ENCODE measurements at places on chromosomes 1 and 21.

- no peak for DNase-seq
- no peaks in the 10 kb centered on the region for H3K36me3 ChIP-seq
- no peak overlapping the region for H3K4me3 ChIP-seq
Measured at GRCh38 chr1:192559115-192560006, 16.2 kb upstream of the RGS1 start.

DNA sequence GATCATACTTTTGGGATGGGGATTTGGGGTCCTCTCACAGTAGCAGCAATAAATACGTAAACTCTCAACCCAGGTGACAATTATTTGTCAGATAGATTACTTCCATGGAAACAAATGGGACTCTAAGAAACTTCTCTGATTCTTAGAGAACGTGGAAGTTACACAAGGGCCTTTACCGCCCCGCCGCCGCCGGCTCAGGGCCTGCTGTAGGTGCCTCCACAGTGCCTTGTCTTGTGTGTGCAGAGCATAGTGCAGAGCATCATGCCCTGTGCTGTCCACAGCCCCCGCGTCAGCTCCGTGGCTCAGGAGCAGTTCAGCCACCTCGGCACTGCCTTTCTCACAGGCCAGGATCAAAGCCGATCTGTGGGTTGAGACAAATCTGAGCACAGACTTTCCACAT is 11.0 kb downstream of the ANKRD35 start:
- no peak overlapping the region for H3K4me3 ChIP-seq
- DNase-seq: no peak
- no peaks in the 10 kb centered on the region for H3K36me3 ChIP-seq

GRCh38 chr1:225879521-225880221 is 2.5 kb downstream of the TMEM63A start:
- H3K27me3 ChIP-seq: no peaks in the 10 kb centered on the region
- H3K4me1 ChIP-seq: 0 out of 2 replicates have a peak, but pooled peaks cover 3% of the 10 kb centered on the region
- DNase-seq: no peak
- 0 out of 2 replicates have a peak, but pooled peaks cover 3% of the 10 kb centered on the region for H3K36me3 ChIP-seq
- H3K27ac ChIP-seq: no peak overlapping the region

GRCh38 chr1:156200044-156200443 is 6.1 kb downstream of the SLC25A44 start:
- H3K27ac ChIP-seq: no peak overlapping the region
- no peak overlapping the region for H3K4me3 ChIP-seq
- no peaks in the 10 kb centered on the region for H3K27me3 ChIP-seq
- 0 out of 2 replicates have a peak, but pooled peaks cover 4% of the 10 kb centered on the region for H3K36me3 ChIP-seq
- no peaks in the 10 kb centered on the region for H3K4me1 ChIP-seq

GRCh38 chr1:104746994-104747393 is 997.3 kb downstream of the AMY1C start:
- H3K4me3 ChIP-seq: no peak overlapping the region
- H3K27ac ChIP-seq: no peak overlapping the region
- H3K36me3 ChIP-seq: no peaks in the 10 kb centered on the region
- no peak for DNase-seq
- H3K4me1 ChIP-seq: no peaks in the 10 kb centered on the region
- H3K27me3 ChIP-seq: no peaks in the 10 kb centered on the region

DNA sequence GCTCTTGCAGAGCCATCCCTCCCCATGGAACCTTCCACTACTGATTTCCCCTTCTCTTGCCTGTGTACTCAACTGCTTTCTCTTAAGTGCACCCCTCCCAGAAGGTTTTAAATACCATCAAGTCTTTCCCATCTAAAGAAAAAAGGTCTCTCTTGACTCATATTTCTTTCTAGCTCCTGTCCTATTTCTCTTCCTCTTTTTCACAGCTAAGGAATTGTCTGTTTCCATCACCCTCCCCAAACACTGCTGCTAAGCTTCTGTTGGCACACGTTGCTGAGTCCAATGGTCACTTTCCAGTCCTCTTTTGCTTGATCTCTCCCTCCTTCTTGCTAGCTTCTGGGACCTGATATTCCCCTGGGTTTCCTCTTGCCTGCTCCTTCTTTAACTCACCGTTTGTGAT is 13.3 kb upstream of the GNL2 start:
- H3K27ac ChIP-seq: no peak overlapping the region
- H3K4me1 ChIP-seq: no peaks in the 10 kb centered on the region
- no peak overlapping the region for H3K4me3 ChIP-seq
- H3K36me3 ChIP-seq: no peaks in the 10 kb centered on the region

DNA sequence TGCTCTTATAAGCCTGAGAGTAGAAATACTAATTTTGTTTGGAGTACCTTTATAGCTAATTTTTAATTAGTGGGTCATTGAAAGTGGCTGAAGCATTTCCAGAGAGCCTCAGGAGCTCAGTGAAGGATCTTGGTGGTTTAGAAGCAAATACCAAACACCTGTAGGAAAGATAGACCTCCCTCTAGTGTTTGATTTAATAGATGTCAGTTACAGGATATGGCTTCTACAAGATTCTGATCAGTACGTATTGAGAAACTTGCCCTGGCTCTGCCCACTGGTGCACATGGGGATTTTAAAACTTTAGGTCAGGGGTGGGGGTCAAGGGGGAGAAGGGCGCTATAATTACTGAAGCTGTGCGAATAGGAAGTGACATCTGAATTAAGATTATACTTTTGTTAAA is 122.2 kb downstream of the POU2F1 start:
- H3K27ac ChIP-seq: no peak overlapping the region
- H3K4me3 ChIP-seq: no peak overlapping the region
- H3K4me1 ChIP-seq: no peaks in the 10 kb centered on the region
- H3K27me3 ChIP-seq: no peaks in the 10 kb centered on the region

GRCh38 chr1:168000656-168001055 is 63.8 kb upstream of the MPC2 start:
- no peaks in the 10 kb centered on the region for H3K4me1 ChIP-seq
- no peak for DNase-seq
- no peak overlapping the region for H3K4me3 ChIP-seq
- H3K27me3 ChIP-seq: no peaks in the 10 kb centered on the region
- H3K36me3 ChIP-seq: no peaks in the 10 kb centered on the region
- no peak overlapping the region for H3K27ac ChIP-seq

Measured in iPS DF 6.9 (cell line).